ENCODE measurements at places on chromosomes 3 and 15.

DNA sequence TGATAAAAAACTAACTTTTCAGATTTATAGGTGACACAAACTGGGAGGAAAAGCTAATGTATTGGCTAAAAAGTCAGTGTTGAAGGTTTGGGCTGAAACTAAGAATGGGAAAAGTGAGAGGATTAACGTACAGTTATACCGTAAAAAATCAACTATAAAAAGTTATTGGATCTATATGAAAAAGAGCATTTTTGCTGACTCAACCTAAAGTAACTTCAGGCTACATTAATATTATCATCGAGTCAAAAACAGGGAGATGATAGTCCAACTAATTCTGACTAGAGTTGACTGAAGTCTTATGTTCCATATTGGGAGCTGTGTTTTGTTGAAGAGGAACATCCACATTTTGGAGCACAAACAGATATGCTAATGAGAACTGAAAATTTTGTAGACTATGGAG is 19.9 kb downstream of the ZNF654 start:
- no peak for DNase-seq

DNA sequence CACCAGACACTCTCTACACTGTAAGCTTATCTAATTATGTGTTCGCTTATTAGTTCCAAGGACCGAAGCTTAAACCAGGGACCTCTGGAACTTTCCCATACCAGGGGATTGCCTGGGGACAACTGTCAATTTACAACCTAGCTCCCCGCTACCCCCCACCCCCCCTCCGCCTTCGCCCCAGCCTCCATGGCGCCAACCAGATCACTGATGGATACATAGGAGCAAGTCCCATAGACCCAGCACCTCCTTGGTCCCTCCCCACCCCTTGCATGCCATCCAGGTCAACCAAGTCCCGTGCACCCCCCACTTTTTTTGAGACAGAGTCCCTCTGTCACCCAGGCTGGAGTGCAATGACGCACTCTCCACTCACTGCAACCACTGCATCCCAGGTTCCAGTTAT is 930 bp upstream of the PDCD7 start:
- DNase-seq: no peak

DNA sequence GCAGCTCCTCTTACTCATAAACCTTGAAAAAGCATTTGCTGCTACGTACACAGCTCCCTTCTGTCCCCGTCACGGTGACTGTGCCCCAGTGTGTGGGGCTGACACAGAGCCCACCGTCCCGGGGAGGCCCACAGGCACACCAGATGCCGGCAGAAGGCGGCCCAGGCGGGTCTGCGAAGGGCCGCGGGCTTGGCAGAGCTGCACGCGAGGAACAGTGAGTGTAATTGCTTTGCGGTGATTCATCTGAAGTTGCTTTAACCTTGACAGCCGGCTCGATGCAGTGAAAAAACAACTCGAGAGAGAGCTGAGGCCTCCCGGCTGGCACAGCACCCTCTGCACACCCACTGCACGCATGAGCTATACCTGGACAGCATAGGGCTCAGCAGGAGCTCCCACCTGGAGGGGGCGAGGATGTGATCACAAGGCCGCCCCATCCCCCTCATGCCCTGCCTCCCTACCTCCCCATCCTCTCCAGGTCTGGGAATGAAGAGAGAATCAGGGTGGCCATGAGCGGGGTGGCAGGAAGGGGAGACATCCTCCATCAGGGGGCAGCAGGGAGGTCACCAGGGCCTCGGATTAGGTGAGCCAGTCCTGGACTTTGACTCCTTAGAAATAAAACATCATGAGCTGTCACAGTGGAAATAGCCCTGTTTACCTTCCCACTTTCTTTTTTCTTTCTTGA is 172.7 kb downstream of the MEGF11 start:
- DNase-seq: peak; percentile 40

DNA sequence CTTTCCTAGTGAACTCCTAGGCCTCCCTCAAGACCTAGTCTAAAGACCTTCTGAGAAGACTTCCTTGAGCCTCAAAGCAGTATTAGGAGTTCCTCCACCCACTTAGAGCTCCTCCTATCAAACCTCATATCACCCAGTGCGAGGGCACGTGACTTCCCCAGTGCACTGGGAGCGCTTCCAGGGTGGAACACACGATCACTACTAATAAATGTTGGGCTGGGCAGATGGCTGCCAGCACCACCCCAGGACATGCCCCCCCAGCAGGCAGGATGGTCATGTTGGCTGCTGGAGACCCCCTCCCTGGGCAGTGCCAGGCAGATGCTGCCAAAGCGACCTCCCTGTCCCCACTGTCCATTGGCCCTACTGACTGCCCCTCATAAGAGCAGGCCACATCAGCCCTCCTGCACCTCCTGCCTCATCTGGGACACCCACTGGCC is 8.5 kb upstream of the PLXND1 start:
- no peak for DNase-seq

DNA sequence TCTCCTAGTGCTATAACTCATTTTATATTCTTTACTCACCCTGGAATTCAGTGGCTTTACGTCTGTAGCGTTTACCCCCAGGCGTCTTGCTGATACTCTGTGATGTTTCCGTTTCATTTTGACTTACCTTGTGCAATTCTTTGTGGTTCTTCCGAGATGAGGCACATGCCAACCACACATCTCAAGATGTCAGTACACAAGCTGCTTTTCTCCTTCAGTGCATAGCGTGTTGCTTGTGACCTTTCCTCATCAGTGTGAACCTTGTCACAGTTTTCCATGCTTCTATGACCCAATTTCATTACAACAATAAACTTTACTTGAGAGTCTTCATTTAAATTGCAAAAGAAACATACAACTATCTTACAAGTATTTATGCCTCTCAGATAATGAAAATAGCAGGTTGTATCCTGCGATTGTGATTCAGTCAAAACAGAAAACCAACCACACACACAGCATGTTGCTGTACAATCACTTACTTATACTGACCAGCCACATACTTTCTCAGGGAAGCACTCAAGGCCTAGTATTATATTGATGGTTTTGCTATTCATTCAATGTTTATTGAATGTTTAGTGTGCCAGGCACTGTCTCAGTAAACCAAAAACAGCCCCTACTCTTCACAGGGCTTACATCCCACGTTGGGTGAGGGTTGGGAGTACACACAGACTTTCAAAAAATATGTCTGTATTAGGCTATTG is 4.6 kb upstream of the TBL1XR1 start:
- no peak for DNase-seq

GRCh38 chr3:71103430-71103921 is 480.1 kb downstream of the FOXP1 start:
- DNase-seq: no peak

DNA sequence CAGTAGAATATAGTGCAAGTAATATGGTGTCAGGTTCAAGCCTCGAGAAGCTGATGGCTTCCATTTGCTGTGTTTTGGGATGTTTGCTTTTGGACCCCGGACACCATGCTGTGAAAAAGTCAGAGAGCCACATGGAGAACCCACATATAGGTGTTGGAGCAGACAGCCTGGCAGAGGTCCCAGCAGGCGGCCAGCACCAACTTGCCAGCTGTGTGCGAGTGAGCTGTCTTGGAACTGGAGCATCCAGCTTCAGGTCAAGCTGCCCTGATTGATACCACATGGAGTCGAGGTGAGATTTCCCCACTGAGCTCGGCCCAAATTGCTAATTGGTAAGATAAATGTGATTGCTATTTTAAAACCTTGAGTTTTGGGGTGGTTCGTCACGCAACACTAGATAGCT is 185.7 kb upstream of the TBL1XR1 start:
- DNase-seq: no peak

DNA sequence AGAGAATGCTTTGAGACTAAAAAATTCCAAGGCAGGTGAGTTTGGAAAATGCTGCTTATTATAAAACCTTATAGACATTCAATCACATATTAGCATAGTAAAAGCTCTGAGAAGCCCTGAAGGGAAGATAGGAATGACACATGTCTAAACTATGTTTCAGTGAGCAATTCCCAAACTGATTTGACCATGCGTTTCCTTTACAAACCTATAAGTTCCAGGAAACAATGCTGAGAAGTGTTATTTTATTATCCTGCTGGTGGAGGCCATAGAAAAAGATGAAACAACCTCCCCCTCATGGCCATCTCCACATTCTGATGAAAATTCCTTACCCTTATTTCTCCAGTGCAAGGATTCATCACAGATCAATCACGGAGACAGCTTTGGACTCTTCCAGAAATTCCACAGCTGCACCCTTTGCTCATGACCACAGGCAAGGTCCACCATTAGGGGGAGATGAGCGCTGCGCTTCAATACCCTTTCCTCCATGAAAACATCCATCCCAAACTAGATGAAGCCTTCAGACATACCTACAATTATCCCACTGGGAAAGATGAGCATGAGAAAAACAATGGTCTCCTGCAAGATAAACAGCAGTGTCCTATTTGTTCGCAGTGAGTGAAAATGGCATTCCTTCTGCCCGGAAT is 372.1 kb downstream of the MAGI1 start:
- DNase-seq: no peak

- no peak for DNase-seq
These were observed 155.1 kb downstream of the MECOM start for GRCh38 chr3:169508426-169508825.

DNA sequence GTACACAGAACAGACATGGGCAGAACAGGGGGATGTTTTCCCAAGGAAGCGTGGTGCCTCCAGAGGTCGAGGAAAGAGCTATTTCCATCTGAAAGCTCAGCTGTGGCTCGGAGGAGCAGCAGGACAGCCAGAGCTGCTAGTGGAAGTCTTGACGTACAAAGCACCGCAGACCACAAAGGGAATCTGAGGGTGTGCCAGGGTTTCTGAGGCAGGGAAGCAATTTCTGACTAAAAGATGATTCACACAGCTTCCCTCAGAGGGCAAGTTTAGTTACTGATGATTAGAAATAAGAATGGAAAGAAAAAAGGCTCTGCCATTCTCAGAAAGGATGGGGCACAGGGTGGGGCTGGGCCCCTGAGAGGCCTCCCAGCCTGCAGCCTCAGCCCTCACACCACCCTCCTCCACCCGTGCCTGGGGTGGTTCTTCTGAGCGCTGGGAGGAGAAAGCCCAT is 45.8 kb upstream of the SEC13 start:
- DNase-seq: no peak
